Activated CD8-positive, alpha-beta T cell treated with anti-CD3 and anti-CD28 coated beads for 36 hours (primary cell): ENCODE measurements at places on chromosomes 5 and 9.

GRCh38 chr9:5502553-5502952 lies 7.8 kb upstream of the PDCD1LG2 start:
- no peaks in the 10 kb centered on the region for H3K27me3 ChIP-seq
- no peak overlapping the region for H3K27ac ChIP-seq
- no peak overlapping the region for H3K4me3 ChIP-seq
- peaks cover 7% of the 10 kb centered on the region for H3K4me1 ChIP-seq

GRCh38 chr5:98902733-98903132 lies 26.1 kb downstream of the CHD1 start:
- H3K4me3 ChIP-seq, result no peak overlapping the region
- H3K4me1 ChIP-seq, result peaks cover 30% of the 10 kb centered on the region
- peaks cover 33% of the 10 kb centered on the region for H3K36me3 ChIP-seq
- H3K27ac ChIP-seq, result no peak overlapping the region
- H3K27me3 ChIP-seq, result no peaks in the 10 kb centered on the region

- no peak overlapping the region for H3K4me3 ChIP-seq
- peaks cover 6% of the 10 kb centered on the region for H3K36me3 ChIP-seq
- peak overlapping the region; percentile 70 for H3K27ac ChIP-seq
- peaks cover 27% of the 10 kb centered on the region for H3K4me1 ChIP-seq
- DNase-seq, result no peak
- H3K27me3 ChIP-seq, result no peaks in the 10 kb centered on the region
Measured at GRCh38 chr5:143213231-143213850, 190.1 kb downstream of the NR3C1 start.

DNA sequence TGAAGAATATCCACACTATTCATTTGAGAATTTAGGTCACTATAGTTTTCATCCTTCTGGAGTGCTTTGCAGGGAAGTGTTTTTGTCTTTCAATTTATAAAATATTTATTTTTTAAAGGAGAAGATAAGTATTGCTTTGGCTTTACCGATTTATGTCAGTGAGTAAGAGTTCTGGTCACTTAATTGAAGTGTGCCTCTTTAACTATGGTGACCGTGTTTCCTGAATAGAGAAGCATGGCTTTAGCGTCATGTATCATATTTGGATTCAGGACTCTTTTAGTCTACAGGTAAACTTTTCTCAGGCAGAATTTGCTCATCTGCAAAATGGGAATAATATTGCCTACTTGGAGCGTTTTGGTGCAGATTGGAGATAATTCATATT lies 902 bp downstream of the BDP1 start:
- H3K4me3 ChIP-seq, result peak overlapping the region; percentile 96
- no peak for DNase-seq
- H3K4me1 ChIP-seq, result peaks cover 20% of the 10 kb centered on the region

DNA sequence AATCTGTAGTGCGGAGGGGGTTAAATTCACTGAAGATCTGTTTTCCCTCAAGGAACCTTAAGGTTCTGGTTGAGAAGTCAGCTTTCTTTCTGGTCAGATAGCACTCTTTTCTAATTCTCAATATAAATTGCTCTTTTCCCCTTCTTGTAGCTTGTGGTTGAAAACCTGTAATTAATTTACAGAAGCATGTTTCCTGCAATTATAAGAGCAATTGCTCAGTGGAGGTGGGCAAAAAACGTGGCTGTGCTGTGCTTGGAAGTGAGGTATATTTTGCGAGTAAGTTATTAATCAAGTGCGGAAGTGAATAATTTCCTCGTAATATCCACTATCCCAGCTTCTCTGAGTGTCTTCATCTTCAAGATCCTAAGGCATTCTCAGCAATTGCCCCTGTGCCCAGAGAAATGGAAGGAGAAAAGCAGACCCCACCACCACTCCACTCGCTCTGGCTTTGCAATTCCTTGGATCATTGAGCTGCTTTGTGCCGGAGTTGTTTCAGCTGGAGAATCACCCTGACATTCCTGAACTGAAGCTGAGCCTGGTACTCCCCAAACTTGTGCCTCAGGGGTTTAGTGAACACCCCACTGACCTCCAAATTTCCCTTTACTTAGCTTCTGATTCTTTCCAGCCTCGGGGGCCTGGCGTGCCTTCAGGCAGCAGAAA lies 140.6 kb downstream of the LRRC70 start:
- H3K4me1 ChIP-seq, result no peaks in the 10 kb centered on the region
- no peak overlapping the region for H3K4me3 ChIP-seq
- H3K27ac ChIP-seq, result no peak overlapping the region
- no peaks in the 10 kb centered on the region for H3K36me3 ChIP-seq
- H3K27me3 ChIP-seq, result peaks cover 11% of the 10 kb centered on the region

DNA sequence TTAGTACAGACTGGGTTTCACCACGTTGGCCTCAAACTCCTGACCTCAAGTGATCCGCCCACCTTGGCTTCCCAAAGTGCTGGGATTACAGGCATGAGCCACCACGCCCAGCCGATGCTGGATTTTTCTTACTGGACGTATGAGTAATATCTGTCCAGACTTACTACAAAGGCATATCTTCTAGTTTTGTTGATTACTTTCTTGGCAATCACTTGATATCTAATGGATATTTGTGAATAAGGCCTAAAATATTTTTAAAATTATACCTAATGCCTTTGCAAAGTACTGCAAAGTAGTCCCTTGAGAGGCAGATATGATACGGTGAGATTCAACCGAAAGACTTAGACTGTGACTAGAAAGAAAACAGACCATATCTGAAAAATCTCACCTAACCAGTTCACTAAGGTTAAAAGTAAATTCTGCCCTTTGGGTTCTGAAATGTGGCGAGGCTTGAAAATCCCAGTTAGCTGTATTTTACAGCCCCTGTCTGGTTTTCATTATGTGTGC lies 152.1 kb downstream of the GNAQ start:
- no peak overlapping the region for H3K4me3 ChIP-seq
- no peak for DNase-seq
- H3K27me3 ChIP-seq, result no peaks in the 10 kb centered on the region
- no peaks in the 10 kb centered on the region for H3K36me3 ChIP-seq
- no peak overlapping the region for H3K27ac ChIP-seq

DNA sequence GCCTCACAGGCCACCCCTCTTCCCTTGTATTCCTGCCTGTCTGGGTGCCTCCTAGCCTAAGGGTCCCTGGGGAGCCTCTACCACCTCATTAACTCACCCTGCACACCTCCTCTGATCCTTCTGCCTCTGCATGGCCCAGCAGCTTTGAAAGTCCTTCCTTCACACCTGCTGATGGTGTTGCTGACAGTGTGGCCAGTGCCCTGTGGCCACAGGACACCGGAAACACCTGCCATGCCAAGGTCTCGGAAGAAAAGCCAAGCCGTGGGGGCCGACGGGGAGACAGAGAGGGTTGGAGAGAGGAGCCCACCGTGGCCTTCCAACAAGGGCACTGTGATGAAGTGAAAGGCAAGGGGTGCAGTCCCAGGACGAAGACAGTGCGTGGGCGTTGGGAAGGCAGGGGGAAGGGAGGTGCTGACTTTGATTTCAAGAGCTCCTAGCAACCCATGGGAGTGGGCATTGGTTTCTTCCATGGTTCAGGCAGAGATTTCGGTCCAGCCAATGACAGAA lies 4.1 kb downstream of the BTNL9 start:
- H3K4me1 ChIP-seq, result no peaks in the 10 kb centered on the region
- no peak overlapping the region for H3K4me3 ChIP-seq
- H3K27me3 ChIP-seq, result peaks cover 35% of the 10 kb centered on the region
- DNase-seq, result no peak
- H3K27ac ChIP-seq, result no peak overlapping the region

DNA sequence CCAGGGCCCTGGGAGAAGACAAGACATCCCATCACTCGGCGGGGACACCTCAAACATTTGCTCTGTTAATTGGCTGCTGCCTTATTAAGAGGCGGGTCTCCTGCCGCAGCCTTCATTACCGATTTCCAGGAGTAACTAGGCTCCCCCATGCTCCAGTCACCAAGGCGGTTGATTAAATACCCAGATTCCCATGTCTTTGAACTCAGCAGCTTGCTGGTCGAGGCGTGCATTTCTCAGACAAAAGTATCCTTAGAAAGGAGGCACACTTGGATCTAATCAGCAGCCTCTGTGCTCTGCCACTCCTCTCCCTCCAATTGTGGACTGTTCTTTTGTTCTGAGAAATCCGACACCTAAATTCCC lies 228.8 kb downstream of the FSTL4 start:
- DNase-seq, result no peak
- no peaks in the 10 kb centered on the region for H3K36me3 ChIP-seq
- H3K27me3 ChIP-seq, result peaks cover 11% of the 10 kb centered on the region

- no peaks in the 10 kb centered on the region for H3K4me1 ChIP-seq
- no peak for DNase-seq
- no peak overlapping the region for H3K27ac ChIP-seq
- H3K27me3 ChIP-seq, result peaks cover 19% of the 10 kb centered on the region
- H3K4me3 ChIP-seq, result no peak overlapping the region
Measured at GRCh38 chr5:77251921-77252320, 41.4 kb downstream of the PDE8B start.
